ENCODE measurements at places on chromosomes 6 and 20. TPM values are rescaled to one million over a fixed set of nuclear protein-coding genes. Genes with fewer than 3 reads are reported as not detected.
A peak's percentile ranks its signal among the peaks of the same experiment; 100 is the strongest.

The CGA gene
- not detected for polyA plus RNA-seq

The SLC35D3 gene
- polyA plus RNA-seq, result 1.6 TPM

The DNAH8 gene
- polyA plus RNA-seq, result 0.06 TPM

The TGM3 gene
- polyA plus RNA-seq, result 0.34 TPM

The BPIFB1 gene
- 0.15 TPM for polyA plus RNA-seq

- DNase-seq, result no peak
Measured at GRCh38 chr20:40046703-40047102, 642.3 kb downstream of the MAFB start.

- no peak for DNase-seq
Measured at GRCh38 chr6:138261116-138261780, 43.0 kb upstream of the PBOV1 start.

GRCh38 chr20:32637311-32637710 is 36.4 kb downstream of the C20orf203 start:
- no peak for DNase-seq

DNA sequence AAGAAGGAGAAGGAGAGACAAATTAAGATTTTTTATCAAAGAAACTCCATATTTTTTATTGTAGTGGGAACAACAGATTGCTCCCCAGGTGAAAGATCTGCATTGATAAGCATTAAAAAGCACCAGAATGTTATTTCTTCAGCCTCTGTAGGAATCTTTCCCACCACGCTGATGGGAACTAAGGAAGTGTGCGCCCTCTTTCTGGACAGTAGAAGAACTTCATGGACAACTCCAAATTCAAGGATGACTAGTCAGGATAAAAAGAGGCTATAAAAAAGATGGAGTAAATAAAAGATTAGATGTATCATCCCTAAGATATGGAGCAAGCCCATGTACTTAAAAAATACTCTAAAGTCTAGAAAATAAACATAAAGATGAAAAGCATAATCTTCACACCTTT is 45.8 kb upstream of the PAK5 start:
- no peak for DNase-seq

- DNase-seq, result no peak
Measured at GRCh38 chr6:26241033-26241895, 123.7 kb upstream of the BTN3A2 start.

GRCh38 chr6:63635215-63635587 is 401 bp upstream of the PHF3 start:
- DNase-seq, result no peak

- no peak for DNase-seq
Measured at GRCh38 chr6:17091122-17091521, 10.7 kb upstream of the STMND1 start.

DNA sequence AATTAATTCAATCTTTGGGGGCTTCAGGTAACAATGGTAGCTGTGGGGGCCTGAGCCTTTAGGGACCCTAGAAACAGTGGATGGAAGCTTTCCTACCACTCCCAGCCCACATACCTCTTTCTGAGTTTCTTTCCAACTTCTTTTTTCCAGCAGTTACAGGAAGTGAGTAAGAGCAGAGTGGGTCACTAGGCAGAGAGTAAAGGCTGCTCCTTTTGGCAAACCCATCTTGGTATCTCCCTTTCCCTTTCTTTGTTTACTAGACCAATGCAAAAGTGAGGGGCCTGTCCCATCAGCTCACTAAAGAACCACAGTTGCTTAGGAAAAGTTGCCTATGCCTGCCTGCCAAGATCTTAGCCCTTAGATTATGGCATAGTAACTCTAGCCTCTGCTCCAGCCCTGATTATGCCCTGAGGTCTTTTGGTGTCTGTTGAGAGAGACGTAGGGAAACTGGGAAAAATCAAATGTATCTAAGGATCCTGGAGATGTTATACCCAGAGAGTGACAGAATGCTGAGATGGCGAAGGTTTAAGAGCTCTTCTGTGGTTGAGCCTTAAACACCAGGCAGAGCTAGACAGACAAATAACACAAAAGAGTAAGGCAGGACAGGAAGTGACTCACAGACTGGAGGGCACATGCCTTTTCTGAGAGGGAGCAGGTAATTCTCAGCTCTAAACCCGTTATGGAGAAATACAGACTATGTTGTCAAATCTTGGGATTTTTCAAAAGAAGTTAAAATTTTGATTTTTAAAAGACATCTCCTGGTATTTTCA is 31.3 kb downstream of the TRMT6 start:
- no peak for DNase-seq

DNA sequence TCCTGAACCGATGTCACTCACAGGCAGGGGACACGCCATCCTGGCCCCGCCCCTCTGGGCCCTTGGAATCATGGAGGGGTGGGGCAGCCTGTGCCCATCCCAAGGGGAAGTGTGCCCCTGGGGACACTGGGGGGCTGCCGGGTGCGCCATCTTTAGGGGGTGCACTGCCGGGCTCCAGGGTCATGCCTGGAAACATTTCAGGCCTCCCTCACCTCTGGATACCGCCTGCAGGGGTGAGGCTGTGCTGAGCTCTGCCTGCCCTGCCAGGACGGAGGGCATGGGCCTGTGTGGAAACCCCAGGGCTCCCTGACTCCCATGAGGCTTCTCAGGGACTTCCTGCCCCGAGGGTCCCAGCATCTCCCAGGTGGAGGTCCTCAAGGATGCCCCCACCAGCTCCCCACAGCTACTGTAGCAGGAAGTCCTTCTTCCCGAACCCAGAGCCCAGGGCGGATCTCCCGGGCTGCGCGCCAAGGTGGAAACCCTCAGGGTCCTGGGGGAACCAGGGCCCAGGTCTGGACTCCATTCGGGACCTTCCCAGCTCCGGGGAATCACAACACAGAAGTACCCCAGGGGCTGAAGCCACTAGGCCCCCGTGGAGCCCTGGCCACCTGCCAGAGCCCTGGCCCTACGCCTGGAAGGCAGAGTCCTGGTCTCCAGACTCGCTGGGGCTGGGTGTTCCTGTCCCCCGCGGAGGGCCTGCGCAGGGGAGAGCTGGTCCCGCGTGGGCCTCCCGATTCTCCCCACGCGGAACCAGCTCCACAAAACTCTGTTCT is 15.6 kb downstream of the CHRNA4 start:
- peak; percentile 61 for DNase-seq

- no peak for DNase-seq
Measured at GRCh38 chr20:9912858-9913434, 74.1 kb upstream of the PAK5 start.

DNA sequence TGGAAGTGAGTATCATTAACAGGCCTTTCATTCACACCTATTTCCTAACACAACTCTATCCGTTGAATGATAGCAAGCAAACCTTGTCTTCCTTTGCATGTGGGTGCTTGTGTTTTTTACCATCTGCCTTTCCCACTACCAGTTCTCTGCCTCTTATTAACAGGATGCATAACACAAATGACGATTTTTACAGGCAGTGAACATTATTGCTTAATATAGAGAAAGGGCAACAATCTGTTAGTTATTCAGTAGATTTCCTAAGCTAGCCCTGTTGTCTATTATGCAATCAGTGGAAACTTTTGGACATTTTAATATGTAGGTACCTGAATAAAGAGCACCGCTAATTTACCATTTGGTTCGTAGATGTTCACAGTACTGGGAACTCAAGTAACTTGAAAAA is 348.8 kb upstream of the PLCB4 start:
- DNase-seq, result no peak

DNA sequence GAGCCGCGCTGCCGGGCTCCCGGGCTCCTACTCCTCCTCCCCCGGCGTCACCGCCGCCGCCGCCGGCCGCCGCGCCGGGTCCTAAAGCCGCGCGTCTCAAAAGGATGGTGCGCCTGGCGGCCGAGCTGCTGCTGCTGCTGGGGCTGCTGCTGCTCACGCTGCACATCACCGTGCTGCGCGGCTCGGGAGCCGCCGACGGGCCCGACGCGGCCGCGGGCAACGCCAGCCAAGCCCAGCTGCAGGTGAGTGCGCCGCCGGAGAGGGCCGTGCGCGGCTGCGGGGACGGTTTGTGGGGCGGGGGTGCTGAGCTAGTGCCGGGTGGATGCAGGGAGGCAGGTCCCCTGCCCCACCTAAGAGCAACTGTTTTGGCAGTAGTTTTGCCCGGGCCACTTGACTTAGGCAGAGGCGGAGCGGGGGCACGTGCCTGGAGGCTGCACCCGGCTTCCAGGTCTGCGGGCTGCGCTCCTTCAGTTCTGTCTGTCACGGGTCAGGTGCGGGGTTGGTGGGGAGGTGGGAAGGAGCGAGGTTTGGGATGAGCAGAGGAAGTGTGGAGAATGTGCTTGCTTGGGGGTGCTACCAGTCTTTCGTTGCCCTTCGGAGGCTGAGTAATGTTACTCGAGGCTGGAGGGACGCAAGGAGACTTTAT is 722 bp downstream of the ISM1 start:
- DNase-seq, result peak; percentile 49

- no peak for DNase-seq
Measured at GRCh38 chr6:85353012-85353411, 96.9 kb upstream of the NT5E start.

DNA sequence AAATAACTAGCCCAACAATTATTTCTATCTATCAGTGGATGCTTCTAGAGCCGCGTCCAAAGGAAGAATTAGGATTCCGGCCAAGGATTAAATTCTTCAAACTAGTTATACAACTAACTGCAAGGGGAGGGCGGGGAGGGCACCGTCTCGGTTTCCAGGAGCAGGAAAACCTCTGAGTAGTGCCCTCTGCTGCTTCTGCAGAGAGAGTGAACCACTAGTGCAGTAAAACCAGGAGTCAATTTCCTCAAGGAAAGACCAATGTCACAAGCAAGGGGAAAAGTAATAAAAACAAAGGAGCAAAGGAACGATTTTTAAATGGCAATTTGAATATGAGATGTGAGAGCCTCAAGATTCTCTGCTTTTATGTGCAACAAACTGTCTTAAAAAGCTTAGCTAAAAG is 16.5 kb upstream of the UBE2J1 start:
- DNase-seq, result no peak

DNA sequence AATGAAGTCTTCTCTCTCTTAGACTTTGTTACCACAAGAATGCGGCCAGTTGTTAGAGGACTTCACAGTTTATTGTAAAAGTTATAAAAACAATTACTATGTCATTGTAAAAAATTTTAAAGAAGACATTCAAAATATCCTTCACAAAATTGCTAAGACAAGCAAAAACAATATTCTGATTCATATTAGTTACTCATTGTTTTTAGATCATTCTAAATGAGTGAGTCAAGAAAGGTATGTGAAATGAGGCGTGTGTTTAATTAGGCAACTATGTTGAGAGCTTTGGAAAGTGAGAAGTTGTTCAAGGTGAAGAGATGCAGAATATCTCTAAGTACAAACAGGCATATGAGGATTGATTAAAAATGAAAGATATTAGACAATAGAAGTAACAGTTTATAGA is 875.3 kb downstream of the EYS start:
- DNase-seq, result no peak

GRCh38 chr20:51574248-51575033 is 31.9 kb upstream of the NFATC2 start:
- DNase-seq, result no peak

DNA sequence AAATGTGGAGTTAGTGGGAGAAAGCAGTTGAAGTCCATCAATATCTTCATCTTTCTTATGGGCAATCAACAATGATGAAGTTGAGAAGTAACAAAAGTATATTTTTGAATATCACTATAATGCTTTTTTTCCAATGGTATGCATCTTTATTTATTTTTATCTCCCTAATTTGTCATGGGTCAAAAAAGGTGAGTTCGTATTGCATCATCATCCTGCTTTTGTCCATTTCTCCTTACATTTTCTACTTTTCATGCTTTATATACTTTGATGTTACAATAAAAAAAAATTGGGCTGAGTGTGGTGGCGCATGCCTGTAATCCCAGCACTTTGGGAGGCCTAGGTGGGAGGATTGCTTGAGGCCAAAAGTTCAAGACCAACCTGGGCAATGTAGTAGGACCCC is 101.2 kb upstream of the STXBP5 start:
- no peak for DNase-seq

DNA sequence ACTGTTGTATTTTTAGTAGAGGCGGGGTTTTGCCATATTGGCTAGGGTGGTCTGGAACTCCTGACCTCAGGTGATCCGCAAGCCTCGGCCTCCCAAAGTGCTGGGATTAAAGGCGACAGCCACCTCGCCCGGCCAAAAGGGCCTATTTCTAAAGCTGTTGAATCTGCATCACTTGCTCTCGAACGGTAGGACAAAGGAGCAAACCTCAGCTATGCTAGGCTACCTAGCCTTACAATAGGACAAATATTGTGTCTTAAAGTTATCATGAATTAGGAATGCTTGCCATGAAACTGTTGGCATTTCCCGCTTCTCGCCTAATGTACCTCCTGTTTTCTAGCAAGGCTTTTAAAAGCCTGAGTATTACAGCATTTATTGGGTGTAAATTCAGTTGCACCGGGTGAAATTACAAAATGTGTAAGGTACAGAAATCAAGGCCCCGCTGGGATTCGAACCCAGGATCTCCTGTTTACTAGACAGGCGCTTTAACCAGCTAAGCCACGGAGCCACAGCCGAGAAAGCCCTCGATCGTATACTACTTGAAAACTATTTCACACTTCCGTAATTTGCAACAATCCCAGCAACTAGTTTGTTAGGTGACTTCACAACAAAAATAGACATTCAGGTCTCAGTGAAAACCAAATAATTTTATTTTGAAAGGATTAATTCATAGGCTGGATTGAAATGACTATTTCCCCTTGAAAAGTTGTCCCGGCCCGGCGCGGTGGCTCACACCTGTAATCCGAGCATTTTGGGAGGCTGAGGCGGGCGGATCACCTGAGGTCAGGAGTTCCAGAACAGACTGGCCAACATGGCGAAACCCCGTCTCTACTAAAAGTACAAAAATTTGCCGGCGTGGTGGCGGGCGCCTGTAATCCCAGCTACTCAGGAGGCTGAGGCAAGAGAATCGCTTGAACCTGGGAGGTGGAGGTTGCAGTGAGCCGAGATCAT is 211.6 kb upstream of the ZNF184 start:
- peak; percentile 35 for DNase-seq

GRCh38 chr6:140923048-140923447 is 1209.7 kb upstream of the GJE1 start:
- no peak for DNase-seq

DNA sequence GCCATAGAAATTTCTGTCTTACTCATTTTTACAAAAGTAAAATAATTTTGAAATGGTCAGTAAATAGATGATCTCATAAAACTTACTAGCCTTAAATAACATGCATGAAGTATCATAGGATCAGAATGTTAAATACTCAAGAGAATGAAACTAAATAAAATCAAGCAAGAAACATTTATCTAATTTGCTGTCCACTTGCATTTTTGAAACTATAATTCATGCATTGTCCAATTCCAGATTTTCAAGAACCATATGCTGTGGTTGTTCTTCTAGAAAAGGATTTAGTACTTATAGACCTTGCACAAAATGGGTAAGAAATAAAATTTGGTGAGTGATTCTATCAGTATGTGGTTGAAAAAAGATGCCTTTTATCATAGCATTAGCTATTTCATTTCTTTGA is 107.0 kb downstream of the STXBP5 start:
- no peak for DNase-seq

DNA sequence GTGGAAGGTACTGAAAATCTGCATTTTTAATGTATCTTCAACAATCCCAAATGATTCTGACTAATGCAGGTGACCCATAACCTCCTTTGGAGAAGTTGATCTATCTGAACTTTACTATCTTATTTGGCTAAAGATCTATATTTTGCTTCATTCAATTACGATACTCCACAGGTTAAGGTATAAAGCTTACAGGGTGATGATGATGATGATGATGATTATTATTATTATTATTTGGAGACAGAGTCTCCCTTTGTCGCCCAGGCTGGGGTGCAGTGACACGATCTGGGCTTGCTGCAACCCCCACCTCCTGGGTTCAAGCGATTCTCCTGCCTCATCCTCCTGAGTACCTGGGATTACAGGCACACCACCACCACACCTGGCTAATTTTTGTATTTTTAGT is 13.1 kb downstream of the TOP1 start:
- DNase-seq, result no peak

- DNase-seq, result no peak
Measured at GRCh38 chr20:4261333-4262284, 246.3 kb upstream of the RNF24 start.

GRCh38 chr20:1805816-1806215 is 89.4 kb upstream of the SIRPA start:
- no peak for DNase-seq

All from left lung (tissue), 14 donors.